ENCODE measurements at places on chromosomes 6 and 20. TPM values are rescaled to one million over a fixed set of nuclear protein-coding genes. Genes with fewer than 3 reads are reported as not detected.

The ACTL10 gene
- total RNA-seq = 1.0 TPM

DNA sequence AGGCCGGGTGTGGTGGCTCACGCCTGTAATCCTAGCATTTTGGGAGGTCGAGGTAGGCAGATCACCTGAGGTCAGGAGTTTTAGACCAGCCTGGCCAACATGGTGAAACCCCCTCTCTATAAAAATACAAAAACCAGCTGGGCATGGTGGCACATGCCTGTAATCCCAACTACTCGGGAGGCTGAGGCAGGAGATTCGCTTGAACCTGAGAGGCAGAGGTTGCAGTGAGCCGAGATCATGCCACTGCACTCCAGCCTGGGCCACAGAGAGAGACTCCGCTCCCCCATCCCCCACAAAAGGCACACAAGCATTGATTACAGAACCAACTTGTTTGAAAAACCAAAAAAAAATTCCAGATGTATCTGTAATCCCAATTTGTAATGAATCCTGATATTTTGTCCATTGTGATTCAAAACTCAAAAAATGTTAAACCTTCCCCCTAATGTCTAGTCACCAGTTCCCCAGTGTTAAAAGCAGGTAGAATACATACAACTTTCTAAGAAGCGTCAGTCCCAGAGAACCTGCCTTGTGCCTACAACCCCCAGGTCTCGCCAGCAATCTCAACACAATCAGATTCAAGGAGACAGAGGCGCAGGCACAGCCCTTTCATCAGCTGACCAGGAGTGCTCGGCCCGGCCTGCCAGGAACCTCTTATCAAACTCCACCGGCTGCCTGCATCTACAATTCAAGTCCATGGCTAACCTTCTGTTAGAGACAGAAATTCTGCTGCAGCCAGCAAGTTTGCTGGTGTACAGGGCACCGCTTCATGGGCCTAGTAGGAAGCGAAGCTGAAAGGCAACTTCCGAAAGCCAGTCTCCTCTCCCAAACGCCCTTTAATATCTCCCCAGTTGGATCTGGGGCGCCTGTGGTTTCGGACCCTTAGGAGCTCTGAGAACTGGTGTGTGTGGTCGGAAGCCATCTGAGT lies 2.1 kb downstream of the EZR start:
- peaks cover 60% of the 10 kb centered on the region for H3K4me1 ChIP-seq
- H3K4me3 ChIP-seq = peak overlapping the region; percentile 97
- no peaks in the 10 kb centered on the region for H3K27me3 ChIP-seq
- peaks cover 52% of the 10 kb centered on the region for H3K36me3 ChIP-seq

- no peaks in the 10 kb centered on the region for H3K36me3 ChIP-seq
- H3K27me3 ChIP-seq = no peaks in the 10 kb centered on the region
- no peaks in the 10 kb centered on the region for H3K4me1 ChIP-seq
- H3K27ac ChIP-seq = no peak overlapping the region
- no peak overlapping the region for H3K4me3 ChIP-seq
- no peak for DNase-seq
Measured at GRCh38 chr20:7601431-7601830, 338.8 kb downstream of the HAO1 start.

DNA sequence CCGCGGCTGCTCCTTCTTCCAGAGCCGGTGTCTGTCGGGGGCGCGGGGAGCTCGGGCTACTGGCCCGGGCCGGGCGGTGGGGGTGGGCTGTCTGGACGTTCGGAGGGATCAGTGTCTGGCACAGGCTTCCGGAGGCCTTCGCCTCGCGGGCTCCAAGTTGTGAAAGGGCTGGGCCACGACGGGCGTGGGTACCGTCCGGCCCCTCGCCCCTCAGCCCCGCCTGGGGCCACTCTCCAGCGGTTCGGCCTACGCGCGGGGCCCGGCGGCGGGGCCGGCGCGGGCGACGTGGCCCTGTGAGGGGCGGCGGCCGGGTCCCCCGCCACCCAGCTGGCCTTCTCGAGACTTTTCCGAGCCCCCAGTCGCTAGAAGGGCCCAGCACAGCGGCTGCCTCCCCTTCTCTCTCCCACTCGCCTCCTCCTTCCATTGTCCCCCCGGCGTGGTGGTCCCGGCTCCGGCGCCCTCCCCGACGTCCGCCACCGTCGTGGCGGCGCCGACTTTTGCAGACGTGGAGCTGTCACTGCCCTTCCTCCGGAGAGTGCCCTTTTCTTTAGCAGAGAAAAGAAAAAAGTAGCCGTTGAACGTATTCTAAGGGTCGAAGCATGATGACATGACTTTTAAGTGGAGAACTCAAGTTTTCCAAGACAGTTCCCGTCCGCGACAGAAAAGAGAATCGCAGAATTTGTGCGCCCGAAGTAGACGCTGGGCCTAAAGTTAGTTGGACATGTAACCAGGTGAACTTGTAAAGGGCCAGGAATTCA lies 571 bp downstream of the ITCH start:
- H3K27me3 ChIP-seq = no peaks in the 10 kb centered on the region
- H3K4me1 ChIP-seq = peaks cover 37% of the 10 kb centered on the region
- H3K4me3 ChIP-seq = peak overlapping the region; percentile 97
- H3K36me3 ChIP-seq = peaks cover 13% of the 10 kb centered on the region
- DNase-seq = peak; percentile 52

The SLC52A3 gene
- not detected for total RNA-seq

The C6orf15 gene
- total RNA-seq = not detected

- H3K4me3 ChIP-seq = peak overlapping the region; percentile 68
- no peak overlapping the region for H3K27ac ChIP-seq
- H3K36me3 ChIP-seq = no peaks in the 10 kb centered on the region
- H3K27me3 ChIP-seq = peaks cover 53% of the 10 kb centered on the region
- H3K4me1 ChIP-seq = peaks cover 12% of the 10 kb centered on the region
- DNase-seq = no peak
Measured at GRCh38 chr6:127120023-127120786, 1.7 kb downstream of the RSPO3 start.

The MCUR1 gene
- total RNA-seq = 27.1 TPM

The ZHX3 gene
- 9.4 TPM for total RNA-seq

The PDYN gene
- not detected for total RNA-seq

DNA sequence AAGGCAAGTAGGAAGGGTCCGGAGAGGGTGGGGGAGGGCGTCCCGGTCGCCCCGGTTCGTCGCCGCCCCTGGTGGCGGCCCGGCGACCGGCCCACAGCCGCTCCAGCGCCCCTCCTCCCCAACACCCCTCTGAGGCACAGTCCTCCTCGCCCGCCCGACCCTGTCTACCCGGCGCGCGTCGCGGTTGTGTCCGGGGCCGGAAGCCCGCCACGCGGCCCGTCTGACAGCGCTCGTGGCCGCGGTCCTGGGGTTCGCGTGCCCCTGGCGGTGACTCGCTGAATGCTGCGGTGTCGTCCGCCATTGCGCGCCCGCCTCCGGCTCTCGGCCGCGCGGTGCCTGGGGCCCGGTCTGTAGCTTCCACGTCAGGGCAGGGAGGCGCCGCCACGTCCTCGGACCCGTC lies 335.3 kb upstream of the DEFB115 start:
- no peak for DNase-seq
- H3K4me3 ChIP-seq = no peak overlapping the region
- H3K27me3 ChIP-seq = no peaks in the 10 kb centered on the region
- peaks cover 12% of the 10 kb centered on the region for H3K36me3 ChIP-seq

The TINAG gene
- total RNA-seq = not detected

The ULBP3 gene
- total RNA-seq = not detected

GRCh38 chr20:13494019-13494418 lies 144.7 kb downstream of the TASP1 start:
- no peak overlapping the region for H3K27ac ChIP-seq
- peaks cover 13% of the 10 kb centered on the region for H3K36me3 ChIP-seq
- no peak for DNase-seq
- H3K27me3 ChIP-seq = no peaks in the 10 kb centered on the region

The COL19A1 gene
- not detected for total RNA-seq

- no peaks in the 10 kb centered on the region for H3K27me3 ChIP-seq
- no peak overlapping the region for H3K27ac ChIP-seq
- DNase-seq = no peak
- no peak overlapping the region for H3K4me3 ChIP-seq
Measured at GRCh38 chr6:148915810-148916209, 169.0 kb downstream of the UST start.
